T-helper 1 cell (primary cell): ENCODE measurements at places on chromosomes 6 and 20.

DNA sequence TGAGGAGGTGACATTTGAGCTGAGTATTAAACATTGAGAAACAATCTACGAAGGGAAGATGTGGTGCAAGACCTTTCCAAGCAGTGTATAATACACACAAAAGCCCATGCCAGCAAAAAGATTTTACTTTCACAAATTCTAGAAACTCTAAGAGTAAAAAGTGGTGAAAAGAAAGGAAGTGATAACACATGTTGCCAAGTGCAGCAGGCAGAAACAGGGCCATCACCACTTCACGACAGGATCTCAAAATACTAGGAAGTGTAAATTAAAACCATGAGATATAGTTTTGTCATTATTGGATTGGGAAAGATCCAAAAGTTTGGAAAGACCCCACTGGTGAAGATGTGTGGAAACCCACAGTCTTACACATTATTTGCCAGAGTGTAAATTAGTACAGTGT is 1.7 kb upstream of the ENTPD6 start:
- DNase-seq: no peak

DNA sequence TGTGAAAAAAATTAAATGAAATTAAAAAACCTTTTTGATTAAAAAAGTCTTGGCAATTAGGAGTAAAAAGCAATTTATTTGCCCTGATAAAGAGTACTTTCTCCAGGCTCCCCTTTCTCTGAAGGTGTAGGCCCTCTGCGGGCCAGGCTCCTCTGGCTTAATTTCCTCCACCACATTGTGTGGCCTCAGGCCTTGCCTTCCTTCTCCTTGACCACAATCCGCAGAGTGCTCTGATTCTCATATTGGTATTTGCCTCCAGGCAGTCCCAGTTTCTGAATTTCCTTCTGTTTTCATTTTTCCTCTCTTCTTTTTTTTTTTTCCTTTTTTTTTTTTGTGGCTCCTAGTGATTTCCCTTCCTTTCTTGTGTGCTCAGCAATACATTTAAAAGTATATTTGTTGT is 96.4 kb downstream of the AIG1 start:
- no peak for DNase-seq

DNA sequence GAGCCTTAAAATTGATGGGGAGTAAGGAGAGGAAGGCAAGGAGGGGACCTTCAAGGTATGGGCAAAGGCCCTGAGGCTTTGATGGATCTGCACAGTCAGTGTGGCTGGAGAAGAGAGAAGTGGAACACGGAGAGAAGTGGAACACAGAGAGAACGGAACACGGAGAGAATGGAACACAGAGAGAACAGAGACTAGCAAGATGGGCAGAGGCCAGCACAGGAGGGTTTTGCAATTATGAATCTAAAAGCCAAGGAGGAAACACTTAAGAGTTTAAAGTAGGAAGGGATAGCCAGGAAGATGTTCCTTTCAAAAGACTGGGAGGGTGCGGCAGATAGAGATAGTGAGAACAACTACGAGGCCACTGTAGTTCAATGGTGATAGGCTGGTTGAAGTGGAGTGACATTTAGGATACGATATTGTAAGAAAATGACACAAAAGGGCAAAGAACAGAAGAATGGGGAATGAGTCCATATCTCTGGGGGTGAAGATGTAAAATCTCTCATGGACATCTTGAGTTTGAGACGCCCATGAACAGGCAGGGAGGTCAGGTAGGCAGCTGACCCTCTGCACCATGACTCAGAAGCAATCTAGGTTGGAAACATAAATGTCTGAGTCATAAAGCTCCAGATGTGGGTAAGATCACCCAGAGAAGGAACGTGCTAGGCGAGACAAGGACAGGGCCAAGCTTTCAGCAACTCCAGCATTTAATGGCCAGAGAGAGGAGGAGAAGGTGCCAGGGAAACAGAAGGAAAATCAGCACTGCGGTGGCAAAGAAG is 25.4 kb downstream of the ZMYND8 start:
- no peak for DNase-seq

- no peak for DNase-seq
Measured at GRCh38 chr6:128024046-128024445, 123.2 kb upstream of the THEMIS start.

- no peak for DNase-seq
Measured at GRCh38 chr6:35729722-35730121, 7.1 kb upstream of the ARMC12 start.

DNA sequence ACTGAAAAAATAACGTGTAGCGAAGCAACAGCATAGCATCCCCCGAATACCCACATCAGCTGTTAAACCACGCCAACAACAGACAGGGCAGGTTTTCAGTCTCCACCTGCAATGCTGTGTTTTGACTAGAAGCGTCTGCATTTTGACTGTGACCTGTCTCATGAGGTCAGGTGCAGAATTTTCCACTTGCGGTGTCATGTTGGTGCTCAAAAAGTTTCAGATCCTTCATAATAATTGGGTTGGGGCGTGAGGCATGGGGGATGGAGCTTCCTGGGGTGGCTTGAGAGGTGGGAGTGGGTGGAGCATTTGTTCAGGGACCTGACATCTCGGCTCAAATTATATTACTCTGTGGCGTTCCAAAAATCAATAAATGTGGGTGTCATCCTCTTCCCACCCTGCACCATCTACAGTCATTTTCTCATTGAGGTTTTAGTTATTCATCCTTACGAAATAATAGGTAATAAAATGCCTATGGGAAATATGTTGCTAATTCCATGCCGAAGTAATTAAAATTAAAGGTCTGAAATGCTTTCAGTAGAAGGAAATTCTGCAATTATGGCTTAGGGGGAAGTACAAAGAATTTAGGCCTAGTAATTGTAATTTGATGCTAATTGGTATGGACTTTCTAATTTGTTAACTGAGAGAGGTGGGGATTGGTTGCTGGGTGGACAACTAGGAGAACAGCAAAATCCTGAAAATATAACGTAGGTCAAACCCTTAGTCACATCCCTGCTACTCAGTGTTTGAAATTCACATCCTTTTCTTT is 81.0 kb downstream of the TIAM2 start:
- no peak for DNase-seq

DNA sequence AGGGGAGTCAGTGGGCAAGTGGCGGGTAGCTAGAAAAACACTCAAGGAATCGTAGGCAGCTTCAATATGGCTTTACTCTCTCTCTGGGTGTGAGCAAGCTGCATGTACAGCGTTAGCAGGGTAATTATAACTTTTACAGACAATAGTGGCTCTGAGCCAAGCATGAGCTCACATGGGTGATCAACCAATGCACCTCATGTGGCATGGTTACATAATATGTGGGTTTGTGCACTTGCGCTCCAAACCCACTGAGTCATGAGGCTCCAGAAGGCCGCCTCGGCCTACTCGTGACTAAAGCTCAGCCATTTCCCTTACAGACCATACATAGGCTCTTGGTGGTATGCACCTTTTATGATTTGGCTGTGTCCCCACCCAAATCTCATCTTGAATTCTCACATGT is 78.4 kb upstream of the FBXL4 start:
- DNase-seq: no peak

GRCh38 chr6:130708338-130708737 is 118.9 kb upstream of the SMLR1 start:
- DNase-seq: no peak
